Lung microvascular endothelial cell (primary cell): ENCODE measurements at places on chromosomes 7 and 10. TPM values are rescaled to one million over a fixed set of nuclear protein-coding genes. Genes with fewer than 3 reads are reported as not detected.

Gene NRCAM
- 1.2 and 8.7 TPM in 2 replicates for total RNA-seq

Gene MRLN
- not detected in 2 replicates for total RNA-seq

Gene TMEM140
- total RNA-seq = 21.1 and 59.7 TPM in 2 replicates

Gene LIPN
- total RNA-seq = not detected in 2 replicates

Gene PROSER2
- 5.0 and 7.3 TPM in 2 replicates for total RNA-seq

Gene HOXA6
- total RNA-seq = 2.0 and 2.4 TPM in 2 replicates

Gene MMD2
- not detected in 2 replicates for total RNA-seq

Gene NEBL
- total RNA-seq = 1.7 and 4.4 TPM in 2 replicates

Gene ABCB4
- not detected in 2 replicates for total RNA-seq

Gene AUTS2
- under 0.01 and 0.79 TPM in 2 replicates for total RNA-seq
